ENCODE measurements at places on chromosomes 2 and 18.

DNA sequence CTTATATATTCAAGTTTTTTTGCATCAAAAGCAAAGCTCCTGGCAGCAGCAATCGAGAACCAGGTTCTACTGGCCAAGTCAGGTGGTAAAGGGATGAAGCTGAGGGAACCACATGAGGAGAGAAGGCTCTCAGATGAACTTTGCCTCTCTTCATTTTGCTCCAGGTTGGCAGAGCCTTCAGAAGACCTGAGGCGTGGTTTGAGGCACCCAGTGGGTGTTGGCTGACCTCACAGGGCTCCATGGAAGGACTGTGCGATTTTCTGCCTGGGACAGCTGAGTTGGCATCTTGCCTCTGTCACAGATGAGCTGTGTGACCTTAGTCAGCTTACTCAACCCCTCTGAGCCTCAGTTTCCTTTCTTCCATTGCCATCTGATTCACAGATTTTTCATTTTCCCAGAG lies 89.0 kb downstream of the INSIG2 start:
- DNase-seq, result no peak

DNA sequence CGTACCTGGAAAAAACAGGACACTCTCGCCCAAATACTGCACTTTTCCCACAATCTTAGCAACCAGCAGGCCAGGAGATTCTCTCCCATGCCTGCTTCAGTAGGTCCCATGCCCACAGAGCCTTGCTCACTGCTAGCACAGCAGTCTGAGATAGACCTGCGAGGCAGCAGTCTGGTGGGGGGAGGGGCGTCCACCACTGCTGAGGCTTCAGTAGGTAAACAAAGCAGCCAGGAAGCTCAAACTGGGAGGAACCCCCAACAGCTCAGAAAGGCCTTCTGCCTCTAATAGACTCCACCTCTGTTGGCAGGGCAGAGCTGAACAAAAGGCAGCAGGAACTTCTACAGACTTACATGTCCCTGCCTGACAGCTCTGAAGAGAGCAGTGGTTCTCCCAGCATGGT lies 1202.8 kb upstream of the ACVR2A start:
- no peak for DNase-seq

- DNase-seq, result no peak
These were observed 39.7 kb downstream of the EPB41L5 start for GRCh38 chr2:120052597-120052996.

- no peak for DNase-seq
These were observed 2156.0 kb upstream of the PIK3C3 start for GRCh38 chr18:39799006-39799405.

GRCh38 chr2:33278245-33278943 lies 198.1 kb upstream of the RASGRP3 start:
- DNase-seq, result no peak

- no peak for DNase-seq
These were observed 47.9 kb upstream of the ACMSD start for GRCh38 chr2:134790487-134790886.

DNA sequence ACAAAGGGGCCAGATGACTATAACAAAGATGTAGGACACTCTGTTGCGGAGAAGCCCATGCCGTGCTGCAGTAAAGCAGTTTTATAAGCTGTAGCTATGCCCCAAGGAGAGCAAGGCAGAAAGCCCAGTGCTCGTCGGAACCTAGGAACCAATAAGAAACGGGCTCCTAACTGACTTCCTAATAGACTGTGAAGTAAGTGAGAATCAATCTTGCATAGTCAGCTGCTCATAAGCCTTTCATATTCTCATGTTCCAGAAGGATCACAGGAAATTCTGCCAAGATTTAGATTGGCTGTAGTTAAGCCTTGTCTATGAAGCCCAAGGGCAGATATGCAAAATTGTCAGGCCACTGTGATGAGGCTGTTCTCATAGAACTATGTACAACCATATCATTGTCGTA lies 98.4 kb downstream of the RTTN start:
- DNase-seq, result no peak

GRCh38 chr18:56445422-56445821 lies 193.0 kb downstream of the TXNL1 start:
- DNase-seq, result no peak

- DNase-seq, result no peak
These were observed 42.1 kb upstream of the ERMN start for GRCh38 chr2:157367704-157368103.

- DNase-seq, result no peak
These were observed 5.4 kb downstream of the CD302 start for GRCh38 chr2:159792599-159792998.

DNA sequence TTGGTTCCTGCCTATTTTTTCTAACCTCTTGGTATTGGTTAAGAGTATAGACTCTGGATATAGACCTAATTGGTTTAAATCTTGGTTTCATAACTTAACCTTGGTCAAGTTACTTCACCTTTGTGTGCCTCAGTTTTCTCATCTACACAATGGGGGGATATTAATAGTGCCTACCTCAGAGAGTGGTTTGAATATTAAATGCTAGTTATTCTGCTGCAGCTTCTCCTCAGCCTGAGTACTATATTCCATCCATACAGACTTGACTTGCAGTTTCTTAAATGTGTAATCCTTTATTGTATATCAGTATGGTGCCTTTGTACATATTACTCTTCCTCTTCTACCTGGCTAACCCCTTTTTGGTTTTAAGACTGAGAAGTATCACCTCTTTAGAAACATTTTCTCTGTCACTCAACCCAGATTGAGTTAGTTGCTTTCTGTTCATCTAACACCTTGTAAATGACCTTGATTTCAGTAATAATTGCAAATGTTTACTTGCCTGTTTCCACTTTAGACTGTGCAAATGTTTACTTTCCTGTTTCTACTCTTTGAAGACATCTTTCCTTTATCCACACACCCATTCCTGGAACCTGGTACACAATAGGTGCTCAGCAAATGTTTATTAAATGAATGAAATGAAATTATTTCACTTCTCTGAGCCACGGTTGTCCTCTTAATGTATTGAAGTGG lies 6.6 kb downstream of the ACVR2A start:
- no peak for DNase-seq

DNA sequence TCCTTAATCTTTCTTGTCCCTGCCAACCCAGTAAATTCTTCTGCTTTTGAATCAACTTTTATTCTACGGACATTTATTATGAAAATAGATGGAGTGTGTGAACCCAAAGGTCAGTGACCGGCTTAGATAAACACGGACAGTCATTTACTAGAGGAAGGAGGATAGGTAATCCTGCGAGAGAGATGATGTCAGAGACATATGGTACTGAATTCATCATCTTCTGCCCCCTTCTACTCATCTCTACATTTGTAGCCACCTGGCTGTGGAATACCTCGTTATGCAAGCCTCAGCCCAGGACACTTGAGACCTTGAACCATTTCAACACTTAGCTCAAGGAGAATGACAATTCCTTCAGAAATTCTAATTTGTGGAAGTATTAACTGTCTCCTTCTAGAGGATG lies 443.6 kb downstream of the TDRD15 start:
- no peak for DNase-seq

DNA sequence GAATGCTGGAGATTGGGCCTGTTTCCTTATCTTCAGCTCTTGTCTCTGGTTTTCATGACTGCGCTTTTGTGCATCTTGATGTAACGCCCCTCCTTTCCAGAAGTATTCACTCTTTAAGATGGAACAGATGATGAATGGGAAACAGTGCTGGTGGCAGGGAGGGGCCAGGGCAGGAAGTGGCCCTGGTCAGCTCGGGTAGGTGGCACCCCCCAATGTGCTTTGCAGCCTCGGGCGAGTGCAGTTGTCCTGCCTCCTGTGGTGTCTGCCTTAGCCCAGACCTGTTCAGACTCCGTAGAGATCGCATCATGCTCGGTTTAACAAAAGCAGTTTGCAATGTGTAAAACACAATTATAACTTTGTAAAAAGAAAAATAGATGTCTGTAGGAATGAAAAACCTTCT lies 17.0 kb upstream of the MGAT4A start:
- DNase-seq, result no peak

GRCh38 chr2:100344433-100344832 lies 22.1 kb upstream of the LONRF2 start:
- no peak for DNase-seq

- no peak for DNase-seq
These were observed 83.1 kb downstream of the NBEAL1 start for GRCh38 chr2:203097735-203098134.

DNA sequence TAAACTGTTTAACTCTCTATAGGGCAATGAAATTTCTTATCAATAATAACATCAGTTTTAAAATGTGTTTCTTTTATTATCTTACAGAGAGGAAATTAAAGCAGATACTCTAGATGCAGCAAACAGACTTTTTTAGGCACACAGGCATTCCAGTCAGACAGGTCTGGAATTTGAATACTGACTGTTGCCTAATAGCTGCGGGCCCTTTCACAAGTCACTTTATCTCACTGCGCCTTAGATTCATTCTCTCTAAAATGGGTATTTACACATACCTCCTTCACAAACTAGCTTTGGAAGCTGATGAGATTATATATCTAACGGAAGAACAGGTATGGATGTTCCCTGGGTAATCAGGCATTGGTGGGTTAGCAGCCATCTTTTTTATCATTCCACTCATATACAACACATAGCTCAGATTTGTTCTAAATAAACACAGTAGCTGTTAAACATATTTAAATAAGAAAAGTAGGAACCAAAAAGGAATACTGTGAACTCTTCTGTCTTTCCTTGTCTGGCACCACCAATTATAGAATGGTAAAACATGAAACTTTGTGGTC lies 104.2 kb downstream of the LRP2 start:
- DNase-seq, result no peak

GRCh38 chr2:111923276-111923804 lies 24.9 kb downstream of the MERTK start:
- DNase-seq, result no peak

- DNase-seq, result no peak
These were observed 640.9 kb downstream of the NYAP2 start for GRCh38 chr2:226040344-226040900.

DNA sequence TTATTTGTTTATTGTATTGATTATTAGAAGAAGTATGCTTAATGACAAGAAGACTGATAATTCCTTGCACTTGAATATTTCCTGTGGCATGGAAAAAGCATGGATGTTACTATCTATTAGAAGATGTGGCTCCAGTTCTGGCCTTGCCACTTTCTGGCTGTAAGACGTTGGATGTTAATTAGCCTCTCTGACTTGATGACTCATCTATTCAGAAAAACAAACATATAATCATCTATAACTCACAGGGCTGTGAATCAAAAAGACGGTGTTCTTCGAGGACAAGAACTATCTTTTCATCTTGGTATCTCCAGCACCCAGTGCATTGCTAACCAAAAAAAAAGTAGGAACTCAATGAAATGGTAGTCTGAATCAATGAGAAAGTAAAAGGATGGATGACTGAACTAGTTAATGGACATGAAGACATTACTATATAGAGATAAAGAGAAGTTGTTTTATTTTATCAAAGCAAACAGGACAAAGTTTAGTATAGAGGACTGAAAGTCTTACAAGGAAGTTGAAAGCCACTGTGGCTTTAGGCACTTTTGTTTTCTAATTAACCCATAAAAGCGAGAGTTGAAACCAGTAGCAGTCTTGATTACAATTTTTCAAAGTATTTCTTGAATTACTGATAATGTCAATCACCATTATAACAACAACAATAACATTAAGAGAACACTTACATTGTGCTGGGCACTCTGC lies 145.3 kb downstream of the RND3 start:
- DNase-seq, result no peak

GRCh38 chr2:129300456-129300855 lies 679.0 kb upstream of the RAB6C start:
- DNase-seq, result no peak

GRCh38 chr2:217421834-217422233 lies 562.0 kb upstream of the TNP1 start:
- DNase-seq, result no peak

DNA sequence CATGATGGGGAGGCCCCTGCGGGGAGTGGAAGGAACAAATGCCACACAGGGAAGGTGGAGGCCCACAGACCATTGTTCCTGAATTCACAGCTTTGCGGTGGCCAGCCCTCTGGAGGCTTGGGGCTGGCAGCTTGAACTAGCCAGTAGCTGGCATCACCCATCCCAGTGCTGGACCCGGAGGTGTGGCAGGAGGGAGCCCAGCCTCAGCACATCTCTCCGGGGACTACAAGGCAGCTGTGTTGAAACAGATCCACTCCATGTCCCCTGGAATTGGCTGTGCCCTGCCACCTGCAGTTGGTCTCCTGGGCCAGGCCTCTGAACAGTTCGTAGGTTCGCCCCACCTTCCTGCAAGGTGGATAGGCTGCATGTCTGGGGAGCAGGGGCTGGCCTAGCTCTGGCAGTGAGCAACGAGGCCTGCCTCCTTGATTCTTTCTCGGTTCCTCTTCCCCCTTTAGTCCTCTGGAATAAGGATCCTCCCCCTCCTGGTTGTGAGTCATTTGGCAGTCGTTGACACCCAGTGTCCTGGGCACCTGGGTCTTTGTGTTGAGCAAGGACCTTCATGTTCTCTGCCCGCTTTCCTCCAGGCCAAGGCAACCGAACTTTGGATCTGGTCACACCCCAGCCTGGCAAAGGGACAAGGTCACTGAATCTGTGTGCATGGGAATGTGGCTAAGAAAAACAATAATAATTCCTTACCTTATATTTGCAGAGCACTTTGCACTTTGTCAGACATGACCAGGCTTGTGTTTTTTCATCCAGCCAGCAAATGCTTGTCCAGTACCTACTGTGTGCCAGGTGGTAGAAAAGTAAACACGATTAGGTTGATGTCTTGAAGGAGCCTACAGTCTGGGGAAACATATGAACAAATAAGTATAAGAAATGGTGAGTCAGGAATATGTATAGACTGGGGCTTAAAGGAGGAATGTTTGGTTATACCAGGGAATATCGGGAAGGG lies 55.0 kb upstream of the MCFD2 start:
- DNase-seq, result no peak

GRCh38 chr18:10441472-10441871 lies 13.0 kb upstream of the APCDD1 start:
- DNase-seq, result no peak

- no peak for DNase-seq
These were observed 44.5 kb upstream of the SERTAD2 start for GRCh38 chr2:64698177-64698643.

DNA sequence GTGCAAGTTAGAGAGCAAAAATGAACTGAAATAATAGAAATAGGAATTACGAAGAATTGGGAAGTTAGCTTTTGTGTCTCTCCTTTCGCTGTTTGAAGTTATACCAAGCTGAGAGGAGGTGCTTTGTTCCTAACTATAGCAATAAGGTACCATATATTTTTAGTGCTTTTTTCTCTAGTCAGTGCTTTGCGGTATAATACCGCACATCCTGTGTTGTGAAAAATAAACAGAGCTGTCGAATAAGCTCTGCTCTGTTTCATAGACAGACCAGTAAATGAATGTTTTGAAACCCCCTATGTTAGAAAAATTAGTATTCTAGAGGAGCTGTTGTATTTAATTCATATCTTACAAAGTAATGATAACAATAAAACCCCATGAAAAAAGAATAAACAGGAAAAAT lies 130.8 kb downstream of the MAP4K4 start:
- no peak for DNase-seq

DNA sequence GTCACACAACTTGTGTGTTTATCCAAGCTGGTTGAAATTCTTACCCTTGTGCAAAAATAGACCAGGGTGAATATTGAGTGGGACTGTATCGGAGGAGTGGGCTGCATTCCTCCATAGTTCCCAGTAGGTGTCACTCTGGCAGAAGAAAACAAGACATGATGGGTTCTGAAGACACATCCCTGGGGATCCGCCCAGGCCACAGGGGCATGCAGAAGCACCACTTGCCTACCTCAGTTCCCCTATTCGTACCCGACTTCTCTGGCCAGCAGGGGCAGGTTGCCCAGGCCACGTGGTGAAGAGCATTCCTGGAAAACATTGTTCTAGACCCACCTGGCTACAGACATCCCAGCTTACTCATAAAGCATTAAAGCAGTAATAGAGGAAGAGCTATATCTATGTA lies 168.2 kb downstream of the FAM210A start:
- no peak for DNase-seq

GRCh38 chr18:75246721-75247610 lies 36.4 kb downstream of the TSHZ1 start:
- no peak for DNase-seq

Measured in activated CD8-positive, alpha-beta memory T cell treated with anti-CD3 and anti-CD28 coated beads for 48 hours (primary cell).